Stimulated activated CD4-positive, alpha-beta T cell treated with anti-CD3 and anti-CD28 coated beads, Interleukin-2, amount 100 ng/mL, for 48 hours (primary cell): ENCODE measurements at places on chromosomes 12 and 14.

GRCh38 chr12:100484183-100484886 is 10.7 kb downstream of the NR1H4 start:
- no peak for DNase-seq

DNA sequence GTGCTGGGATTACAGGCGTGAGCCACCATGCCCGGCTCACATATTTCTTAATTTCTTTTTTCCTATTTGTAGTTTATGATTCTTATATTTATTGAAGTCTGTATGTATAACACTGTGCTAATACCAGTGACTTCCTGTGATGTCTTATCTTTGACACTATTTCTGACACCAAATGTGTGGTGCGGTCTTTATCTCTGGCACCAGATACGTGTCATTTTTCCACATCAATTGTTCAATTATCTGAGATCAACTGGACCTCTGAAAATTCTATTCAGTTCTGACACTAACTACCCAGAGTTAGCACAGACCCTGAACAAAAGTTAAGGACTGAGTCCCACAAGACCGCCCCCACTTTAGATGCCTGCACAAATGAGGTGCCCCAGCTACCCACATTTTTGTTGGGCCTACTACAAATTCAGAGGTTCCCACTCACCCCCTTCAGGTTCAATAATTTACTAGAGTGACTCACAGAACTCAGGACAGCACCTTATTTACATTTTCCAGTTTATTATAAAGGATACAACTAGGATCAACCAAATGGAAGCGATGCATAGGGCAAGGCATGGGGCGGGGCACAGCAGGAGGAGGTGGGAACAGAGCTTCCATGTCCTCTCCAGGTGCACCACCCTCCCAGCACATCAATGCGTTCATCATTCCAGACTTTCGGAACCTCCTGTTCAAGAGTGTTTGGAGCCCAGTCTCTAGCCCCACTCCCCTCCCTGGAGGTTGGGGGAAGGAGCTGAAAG is 11.6 kb upstream of the SRSF9 start:
- DNase-seq, result no peak

GRCh38 chr14:93676416-93676958 is 111.8 kb downstream of the PRIMA1 start:
- DNase-seq, result no peak

GRCh38 chr14:105897725-105898113 is 371.3 kb downstream of the TMEM121 start:
- no peak for DNase-seq

GRCh38 chr12:77104792-77105191 is 39.4 kb upstream of the E2F7 start:
- DNase-seq, result no peak

DNA sequence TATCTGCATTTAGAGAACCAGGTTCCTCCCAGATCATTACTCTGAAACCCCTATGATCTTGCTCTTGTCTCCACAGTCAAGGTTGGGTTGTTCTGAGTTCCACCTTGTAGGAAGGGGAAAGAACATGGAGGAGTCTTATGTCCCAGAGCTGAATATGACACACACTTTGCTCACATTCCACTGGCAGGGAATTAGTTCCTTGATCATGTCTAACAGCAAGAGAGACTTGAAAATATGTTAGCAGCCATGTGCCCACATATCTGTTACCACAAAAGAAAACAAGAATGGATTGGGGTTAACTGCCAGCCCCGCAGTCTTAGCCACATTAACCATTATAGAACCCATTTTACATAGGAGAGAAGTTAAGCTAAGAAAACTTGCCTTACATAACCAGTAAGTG is 71.1 kb upstream of the MDM1 start:
- DNase-seq, result no peak

DNA sequence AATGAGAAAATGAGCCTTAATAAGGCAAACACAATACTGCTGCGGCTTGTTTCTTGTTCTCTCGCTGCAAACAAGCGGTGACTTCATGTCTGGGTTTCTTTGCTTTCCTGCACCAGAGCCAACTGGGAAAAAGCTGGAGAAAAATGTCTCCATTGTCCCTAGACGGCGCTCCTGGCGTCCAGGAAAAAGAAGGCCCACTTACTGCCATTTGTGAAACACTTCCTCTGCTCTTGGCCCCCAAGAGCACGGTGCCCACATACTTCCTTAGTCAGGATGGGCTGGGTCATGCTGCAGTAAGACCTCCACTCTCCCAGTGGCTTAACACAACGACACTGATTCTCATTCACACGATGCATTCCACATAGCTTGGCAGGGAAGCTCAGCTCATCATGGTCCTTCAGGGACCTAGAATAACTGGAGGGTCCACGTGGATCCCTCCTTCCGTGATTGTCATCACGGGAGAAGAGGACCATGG is 86.0 kb upstream of the BCL11B start:
- no peak for DNase-seq

- no peak for DNase-seq
Observed at GRCh38 chr14:27546111-27546510, 948.3 kb upstream of the NOVA1 start.

- no peak for DNase-seq
Observed at GRCh38 chr12:122790393-122791075, 16.2 kb downstream of the CCDC62 start.

DNA sequence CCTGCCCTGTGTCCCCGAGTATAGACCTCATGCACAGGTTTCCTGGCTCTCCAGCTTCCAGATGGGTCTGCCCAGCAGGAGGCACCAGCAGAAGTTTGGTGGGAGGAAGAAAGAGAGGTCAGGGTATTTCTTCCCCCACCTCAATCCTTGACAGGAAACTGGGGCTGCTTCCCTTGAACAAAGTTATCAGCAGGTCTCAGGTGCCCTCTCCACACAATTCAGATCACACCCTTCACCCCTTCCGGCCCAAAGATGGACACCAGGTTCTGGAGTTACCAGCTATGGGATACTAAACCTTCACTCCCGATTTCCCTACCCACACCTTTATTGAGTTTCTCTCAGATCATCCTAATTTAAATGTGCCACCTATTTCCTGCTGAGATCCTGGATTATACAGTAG is 1.2 kb downstream of the SART3 start:
- DNase-seq, result no peak

- no peak for DNase-seq
Observed at GRCh38 chr12:46960681-46961080, 118.7 kb upstream of the PCED1B start.

DNA sequence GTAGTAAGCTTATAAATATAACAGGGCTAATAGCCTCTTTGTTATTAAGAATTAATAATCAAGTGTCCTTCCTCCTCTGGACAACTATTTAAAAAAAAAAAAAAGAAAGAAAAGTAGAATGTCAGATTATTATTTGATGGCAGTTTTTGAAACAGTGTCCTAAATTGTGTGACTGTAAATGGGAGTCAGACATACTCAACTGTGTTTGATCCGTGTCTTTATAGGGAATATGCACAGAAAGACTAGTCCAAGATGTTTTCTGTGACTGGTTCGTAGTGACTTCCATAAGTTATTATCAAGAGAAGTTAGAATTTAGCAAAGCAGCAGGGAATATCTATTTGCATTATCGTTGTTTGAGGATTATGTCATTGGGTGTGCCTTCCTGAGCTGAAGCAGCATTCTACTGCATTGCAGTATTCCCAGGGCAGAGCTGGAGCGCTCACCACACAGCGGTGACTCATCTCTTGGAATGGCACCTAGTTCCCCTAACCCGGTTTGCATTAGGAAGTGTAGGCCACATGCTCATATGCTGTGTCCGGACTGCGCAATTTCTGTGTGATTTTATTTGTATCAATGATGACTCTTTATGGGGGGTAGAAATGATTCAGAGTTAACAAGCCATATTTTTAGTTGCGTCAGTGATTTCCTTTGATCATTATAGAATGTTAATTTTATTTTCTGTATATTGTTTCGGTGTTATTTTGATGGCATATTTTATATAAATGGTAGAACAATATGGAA is 7.9 kb downstream of the DYNC1H1 start:
- DNase-seq, result no peak

DNA sequence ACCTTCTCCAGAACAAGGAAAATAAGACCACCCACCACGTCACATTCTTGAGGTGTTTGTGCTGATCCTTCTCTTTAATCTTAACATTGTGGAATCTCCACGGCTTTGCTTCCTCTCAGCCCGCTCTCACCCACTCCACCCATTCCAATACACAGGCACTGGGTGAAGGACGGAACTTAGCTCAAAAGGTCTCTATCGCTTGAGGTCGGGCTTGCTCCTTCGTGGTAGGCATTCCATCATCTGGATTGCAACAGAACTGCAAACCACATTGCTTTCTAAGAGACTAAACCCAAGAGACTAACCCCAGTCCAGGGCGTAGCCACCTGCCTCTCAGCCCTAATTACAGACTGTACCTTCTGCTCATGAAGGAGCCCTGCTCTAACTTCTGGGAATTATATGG is 24.0 kb upstream of the MDM2 start:
- DNase-seq, result no peak

GRCh38 chr12:6234214-6234613 is 34.0 kb downstream of the CD9 start:
- no peak for DNase-seq

DNA sequence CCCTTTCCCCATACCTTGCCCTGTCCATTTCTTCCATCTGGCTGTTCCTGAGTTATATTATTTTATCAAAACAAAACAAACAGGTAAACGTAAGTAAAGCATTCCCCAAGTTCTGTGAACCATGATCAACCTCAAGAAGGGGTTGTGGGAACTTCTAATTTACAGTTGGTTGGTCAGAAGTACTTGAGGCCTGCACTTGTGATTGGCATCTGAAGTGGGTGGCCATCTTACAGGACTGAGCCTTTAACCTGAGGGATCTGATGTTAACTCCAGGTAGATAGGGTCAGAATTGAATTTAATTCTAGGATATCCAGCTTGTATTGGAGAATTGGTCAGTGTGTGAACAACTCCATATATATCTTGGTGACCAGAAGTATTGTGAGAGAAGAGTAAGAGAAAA is 77.0 kb downstream of the DIO2 start:
- no peak for DNase-seq

GRCh38 chr14:55097881-55098560 is 31.0 kb upstream of the LGALS3 start:
- peak; percentile 38 for DNase-seq

DNA sequence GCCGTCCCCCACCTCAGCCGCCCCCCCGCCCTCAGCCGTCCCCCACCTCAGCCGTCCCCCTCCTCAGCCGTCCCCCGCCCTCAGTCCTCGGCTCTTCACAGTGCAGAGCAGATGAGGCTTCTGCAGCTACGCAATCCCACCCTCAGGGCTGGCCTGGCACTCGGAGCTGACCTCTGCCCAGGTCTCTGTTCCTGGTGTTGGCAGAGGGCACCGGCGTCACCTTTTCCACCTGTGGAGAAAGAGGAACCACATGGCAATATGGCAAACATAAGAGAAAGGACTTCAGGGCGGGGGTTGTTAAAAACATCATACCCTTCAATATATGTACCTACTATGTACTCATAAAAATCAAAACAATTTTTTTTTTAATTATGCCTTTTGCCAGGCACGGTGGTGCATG is 45.8 kb downstream of the MLXIP start:
- no peak for DNase-seq

GRCh38 chr14:51680031-51680430 is 28.3 kb downstream of the FRMD6 start:
- DNase-seq, result no peak

GRCh38 chr14:76591266-76591665 is 170.0 kb upstream of the VASH1 start:
- DNase-seq, result no peak

GRCh38 chr12:76026643-76027063 is 4.9 kb downstream of the PHLDA1 start:
- DNase-seq, result no peak

- peak; percentile 1 for DNase-seq
Observed at GRCh38 chr12:58443273-58443980, 476.9 kb downstream of the LRIG3 start.

GRCh38 chr12:50637870-50638481 is 125.9 kb upstream of the ATF1 start:
- no peak for DNase-seq

- no peak for DNase-seq
Observed at GRCh38 chr12:32332446-32332845, 66.9 kb upstream of the FGD4 start.
